Spinal cord (tissue), 10 donors: ENCODE measurements at places on chromosomes 4 and X. TPM values are rescaled to one million over a fixed set of nuclear protein-coding genes. Genes with fewer than 3 reads are reported as not detected.
A peak's percentile ranks its signal among the peaks of the same experiment; 100 is the strongest.

GRCh38 chrX:19824603-19825002 lies 62.8 kb downstream of the SH3KBP1 start:
- DNase-seq, result no peak

DNA sequence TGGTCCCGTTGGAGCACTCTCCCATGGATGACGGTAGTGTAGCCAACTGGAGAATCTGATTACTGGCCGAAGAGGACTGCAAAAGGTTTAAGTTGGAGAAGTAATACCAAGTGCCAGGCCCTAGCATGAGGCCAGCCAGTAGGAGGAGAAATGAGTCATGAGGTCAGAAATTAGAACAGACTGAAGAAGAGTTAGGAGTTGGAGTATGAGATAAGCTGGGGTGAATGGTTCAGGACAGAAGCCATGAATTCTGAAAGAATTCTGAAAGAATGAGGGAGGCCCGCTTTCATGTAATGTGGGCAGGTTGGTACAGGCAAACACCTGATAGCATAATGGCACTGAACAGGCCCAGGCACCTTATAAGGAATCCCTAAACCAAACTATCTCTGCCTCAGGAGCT lies 18.4 kb upstream of the STK26 start:
- no peak for DNase-seq

GRCh38 chrX:46758956-46759644 lies at the start of gene SLC9A7:
Gene SLC9A7 (minus strand): TSS chrX:46759118. CDS start chrX:46759029, 89 bp downstream.
- peak; percentile 67 for DNase-seq

RBM46 gene
- 0.10 TPM for total RNA-seq

- no peak for DNase-seq
Observed at GRCh38 chr4:122588453-122589238, 32.2 kb downstream of the IL21 start.

GRCh38 chr4:118954246-118954645 lies 65.6 kb downstream of the SYNPO2 start:
- DNase-seq, result peak; percentile 30

FRG2 gene
- total RNA-seq, result not detected

SATL1 gene
- 1.2 TPM for total RNA-seq

GRCh38 chrX:27998666-27999065 lies 17.4 kb upstream of the DCAF8L1 start:
- DNase-seq, result no peak

SYP gene
- total RNA-seq, result 192 TPM

DNA sequence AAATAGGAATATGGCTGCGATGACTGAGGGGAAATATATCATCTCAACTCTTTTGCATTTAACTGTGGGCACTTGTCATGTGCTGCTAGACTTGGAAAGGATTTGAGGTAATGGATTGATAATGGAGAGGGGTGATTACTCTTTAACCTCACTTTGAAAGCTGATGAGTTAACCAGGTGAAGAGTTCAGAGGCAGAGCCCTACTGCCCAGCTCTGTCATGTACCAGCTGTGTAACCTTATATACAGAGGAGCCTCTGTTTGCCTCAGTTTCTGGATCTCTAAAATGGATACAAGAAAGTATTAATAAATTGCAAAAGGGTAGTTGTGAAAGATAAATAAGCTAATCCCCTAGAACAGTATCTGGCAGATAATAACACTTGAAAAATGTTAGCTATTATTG lies 51.5 kb downstream of the WDR19 start:
- no peak for DNase-seq

PCDH18 gene
- 68.1 TPM for total RNA-seq

DNA sequence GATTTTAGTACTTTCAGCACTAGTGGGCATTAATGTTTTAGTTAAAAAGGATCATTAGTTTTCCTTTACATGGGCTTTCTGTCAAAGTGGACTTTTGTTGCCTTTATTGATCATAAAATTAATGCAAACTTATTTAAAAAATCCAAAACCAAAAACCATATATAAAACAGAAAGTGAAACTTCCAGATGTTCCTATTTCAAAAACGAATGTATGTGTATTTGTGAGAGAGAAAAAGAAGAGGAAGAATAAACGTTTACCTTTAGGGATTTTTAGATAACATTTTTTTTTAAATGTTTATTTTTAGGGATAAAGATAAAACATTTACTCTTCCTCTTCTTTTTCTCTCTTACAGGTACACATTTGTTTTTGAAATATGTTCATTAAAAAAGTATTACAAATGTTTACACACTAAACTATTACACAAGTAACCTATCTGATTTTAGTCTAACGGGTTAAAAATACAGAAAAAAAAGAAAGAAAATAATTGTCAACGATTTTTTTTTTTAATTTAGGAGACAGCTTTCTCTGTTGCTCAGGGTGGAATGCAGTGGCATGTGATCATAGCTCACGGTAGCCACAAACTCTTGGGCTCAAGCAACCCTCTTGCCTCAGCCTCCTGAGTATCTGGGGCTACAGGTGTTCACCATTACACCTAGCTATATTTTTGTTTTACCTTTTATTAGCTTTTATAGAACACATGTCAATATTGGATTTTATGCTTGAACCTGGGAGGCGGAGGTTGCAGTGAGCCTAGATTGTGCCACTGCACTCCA lies 16.8 kb upstream of the COX18 start:
- no peak for DNase-seq

MAOB gene
- total RNA-seq, result 5.6 TPM
